GM12878 (cell line): ENCODE measurements at places on chromosomes 6 and 20. TPM values are rescaled to one million over a fixed set of nuclear protein-coding genes. Genes with fewer than 3 reads are reported as not detected.

COL11A2 gene
- polyA plus RNA-seq = 0.03 and 0.19 TPM in 2 replicates

RIMS4 gene
- polyA plus RNA-seq = 0.02 TPM in 1 of 2 replicates, not detected in the other

PXDC1 gene
- polyA plus RNA-seq = 0.11 TPM in 1 of 2 replicates, not detected in the other

OVOL2 gene
- not detected in 2 replicates for polyA plus RNA-seq

RGL2 gene
- 6.2 and 6.5 TPM in 2 replicates for polyA plus RNA-seq

SIRPA gene
- polyA plus RNA-seq = 2.7 and 3.6 TPM in 2 replicates

SNAP25 gene
- not detected in 2 replicates for polyA plus RNA-seq

DNA sequence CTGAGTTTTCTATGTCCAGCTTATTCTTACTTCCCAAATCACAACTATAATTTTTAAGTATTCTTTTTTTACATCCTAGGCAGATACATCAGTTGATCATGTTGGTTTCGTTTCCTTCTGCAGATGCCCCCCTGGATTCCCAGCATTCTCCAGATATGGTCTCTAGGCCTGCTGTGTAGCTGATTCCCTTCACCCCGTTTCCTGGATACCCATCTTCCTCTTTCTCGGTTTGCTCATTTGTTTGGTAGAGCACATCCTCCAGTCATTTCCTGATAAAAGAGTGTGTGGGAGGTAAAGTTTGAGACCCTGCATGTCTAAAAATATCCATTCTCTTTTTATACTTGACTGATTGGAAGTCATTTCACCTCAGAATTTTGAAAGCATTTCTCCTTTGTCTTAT is 66.4 kb downstream of the ANKS1A start:
- no peak for DNase-seq

DNA sequence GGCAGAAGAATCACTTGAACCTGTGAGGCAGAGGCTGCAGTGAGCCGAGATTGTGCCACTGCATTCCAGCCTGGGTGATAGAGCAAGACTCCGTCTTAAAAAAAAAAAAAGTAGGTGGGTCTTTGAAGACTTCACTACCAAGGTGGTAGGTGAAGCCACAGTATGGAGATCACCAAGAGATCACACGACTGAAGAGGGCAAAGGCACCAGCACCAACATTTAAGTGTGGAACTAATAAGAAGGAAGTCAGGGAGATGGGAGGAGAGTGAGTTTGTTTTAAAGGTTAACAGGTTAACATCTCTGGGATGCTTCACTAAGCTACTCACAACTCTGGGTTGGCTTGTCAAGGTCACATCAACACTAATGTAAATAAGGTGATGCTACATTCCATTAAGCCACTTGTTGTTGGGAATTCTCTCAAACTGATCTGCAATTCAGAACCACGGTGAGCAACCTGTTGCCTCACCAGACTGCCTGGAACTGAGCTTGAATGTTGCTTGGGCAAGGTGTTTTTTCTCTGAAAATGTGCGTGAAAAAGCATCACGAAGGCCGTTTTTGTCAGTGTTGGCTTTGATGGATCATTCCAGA is 48.7 kb downstream of the KCTD20 start:
- no peak for DNase-seq

DNA sequence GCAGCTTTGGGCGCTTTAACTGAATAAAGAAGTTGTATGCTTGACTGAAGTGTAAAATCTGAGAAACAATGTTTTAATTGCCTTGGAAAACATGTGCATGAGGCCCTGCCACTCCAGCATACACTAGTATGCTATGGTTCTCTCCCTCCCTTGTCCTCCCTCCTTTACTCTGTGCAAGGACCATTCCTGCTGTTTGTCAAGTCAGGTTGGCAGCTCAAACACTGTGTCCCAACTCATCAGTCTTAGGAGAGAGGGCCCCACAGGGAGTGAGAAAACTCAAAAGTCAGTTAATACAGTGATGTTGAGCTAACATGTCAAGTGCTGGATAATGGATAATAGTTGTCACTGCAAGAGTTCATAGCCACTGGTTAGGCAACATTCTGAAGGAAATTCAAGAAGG is 543.6 kb downstream of the GRIK2 start:
- no peak for DNase-seq
